ENCODE measurements at places on chromosomes 1 and 21.

GRCh38 chr1:108533351-108534083 is 26.4 kb upstream of the EEIG2 start:
- no peak for DNase-seq

DNA sequence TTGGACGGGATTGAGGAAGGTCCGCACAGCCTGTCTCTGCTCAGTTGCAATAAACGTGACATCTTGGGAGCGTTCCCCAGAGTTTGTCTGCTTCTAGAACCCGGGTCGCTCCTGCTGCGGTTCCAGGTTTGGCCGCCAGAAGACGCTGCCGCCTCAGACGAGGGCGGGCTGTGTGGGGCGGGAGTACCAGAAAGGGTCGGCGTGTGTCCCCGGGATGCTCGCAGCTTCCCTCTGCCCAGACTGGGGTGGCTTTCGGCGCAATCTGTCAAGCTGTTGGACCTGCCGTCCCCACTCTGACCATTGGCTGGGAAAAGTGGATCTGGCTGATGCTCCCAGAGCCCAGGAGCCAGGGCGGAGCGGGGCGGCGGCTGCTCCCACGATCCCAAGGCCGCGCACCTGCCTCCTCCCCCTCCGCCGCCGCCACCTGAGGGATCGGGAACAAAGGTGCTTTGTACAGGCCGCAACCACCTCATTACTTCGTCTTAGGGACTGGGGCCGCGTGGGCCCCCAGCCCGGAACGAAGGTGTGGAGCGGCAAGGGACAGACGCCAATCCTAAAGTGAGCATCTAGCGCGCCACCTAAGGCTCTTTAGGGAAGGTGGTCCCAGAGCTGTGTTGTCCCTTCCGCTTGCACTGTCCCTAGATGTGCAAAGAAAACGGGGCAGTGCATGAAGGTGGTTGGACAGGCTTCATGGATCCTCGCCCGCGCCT is 683 bp upstream of the EFNA4 start:
- peak; percentile 66 for DNase-seq

- no peak for DNase-seq
Measured at GRCh38 chr1:94070865-94071264, 50.1 kb downstream of the ABCA4 start.

DNA sequence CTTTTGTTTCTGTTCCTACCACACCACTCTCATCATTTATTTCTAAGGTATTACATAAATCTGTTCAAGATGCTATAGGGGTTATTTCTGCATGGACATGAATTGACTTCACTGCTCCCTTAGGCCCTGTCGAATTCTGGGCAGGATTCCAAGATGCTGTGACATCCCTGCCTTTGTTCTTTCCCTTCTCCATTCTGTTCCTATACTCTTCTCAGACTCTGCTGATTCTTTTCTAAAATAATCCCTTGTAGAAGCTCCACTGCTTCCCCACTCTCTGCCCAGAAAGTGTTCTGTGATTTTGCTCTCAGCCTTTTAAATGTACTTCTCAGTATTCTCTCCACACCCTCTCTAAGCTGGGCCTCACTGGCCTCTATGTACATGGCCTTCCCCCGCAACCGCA is 99.2 kb downstream of the PHTF1 start:
- no peak for DNase-seq

- DNase-seq: no peak
Measured at GRCh38 chr21:43204638-43205037, 35.8 kb downstream of the CRYAA start.

- DNase-seq: peak; percentile 19
Measured at GRCh38 chr1:18907021-18907916, 4.9 kb upstream of the ALDH4A1 start.

- no peak for DNase-seq
Measured at GRCh38 chr1:40861224-40862003, 749 bp downstream of the CITED4 start.

GRCh38 chr1:119326251-119326650 is 42.3 kb upstream of the HAO2 start:
- DNase-seq: no peak

- no peak for DNase-seq
Measured at GRCh38 chr21:33026878-33027400, 1.2 kb downstream of the OLIG2 start.

GRCh38 chr1:201988601-201989000 is 6.2 kb downstream of the RNPEP start:
- no peak for DNase-seq

DNA sequence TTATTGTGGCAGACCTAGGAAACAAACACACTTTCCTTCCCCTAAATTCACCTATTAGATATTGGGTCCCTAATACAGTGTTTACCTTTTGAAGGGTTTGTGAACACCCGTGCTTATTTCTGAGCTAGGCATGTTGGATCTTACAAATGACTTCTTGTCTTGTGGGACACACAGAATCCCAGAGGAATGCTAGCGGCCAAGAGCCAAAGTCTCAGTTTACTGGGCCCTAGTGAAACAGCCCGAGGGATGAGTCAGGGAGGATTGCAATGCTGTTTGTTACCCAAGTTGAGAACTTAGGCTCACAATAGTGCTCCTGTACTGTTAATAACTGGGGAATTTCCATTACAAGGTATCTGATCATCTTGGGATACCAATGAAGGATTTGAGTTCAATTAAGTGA is 100.1 kb upstream of the AKT3 start:
- DNase-seq: no peak

DNA sequence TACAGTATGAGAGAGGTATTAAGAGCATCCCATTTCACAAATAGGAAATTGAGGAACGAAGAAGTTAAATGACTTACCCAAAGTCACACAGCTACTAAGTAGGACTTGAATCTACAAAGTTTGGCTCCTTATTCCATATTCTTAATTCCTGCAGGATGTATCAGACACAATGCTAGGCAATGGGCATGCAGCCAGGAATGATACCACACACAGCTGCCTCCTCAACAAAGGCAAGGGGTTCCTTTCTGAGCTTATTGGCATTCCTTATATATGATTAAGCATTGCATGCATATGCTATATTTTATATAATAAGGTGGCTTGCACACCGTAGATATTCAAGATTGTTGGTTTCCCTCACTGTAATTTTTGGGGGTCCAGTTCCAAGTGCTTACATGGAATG is 34.2 kb upstream of the JUN start:
- no peak for DNase-seq

GRCh38 chr1:39727932-39728317 is 10.8 kb upstream of the PPIE start:
- DNase-seq: no peak

DNA sequence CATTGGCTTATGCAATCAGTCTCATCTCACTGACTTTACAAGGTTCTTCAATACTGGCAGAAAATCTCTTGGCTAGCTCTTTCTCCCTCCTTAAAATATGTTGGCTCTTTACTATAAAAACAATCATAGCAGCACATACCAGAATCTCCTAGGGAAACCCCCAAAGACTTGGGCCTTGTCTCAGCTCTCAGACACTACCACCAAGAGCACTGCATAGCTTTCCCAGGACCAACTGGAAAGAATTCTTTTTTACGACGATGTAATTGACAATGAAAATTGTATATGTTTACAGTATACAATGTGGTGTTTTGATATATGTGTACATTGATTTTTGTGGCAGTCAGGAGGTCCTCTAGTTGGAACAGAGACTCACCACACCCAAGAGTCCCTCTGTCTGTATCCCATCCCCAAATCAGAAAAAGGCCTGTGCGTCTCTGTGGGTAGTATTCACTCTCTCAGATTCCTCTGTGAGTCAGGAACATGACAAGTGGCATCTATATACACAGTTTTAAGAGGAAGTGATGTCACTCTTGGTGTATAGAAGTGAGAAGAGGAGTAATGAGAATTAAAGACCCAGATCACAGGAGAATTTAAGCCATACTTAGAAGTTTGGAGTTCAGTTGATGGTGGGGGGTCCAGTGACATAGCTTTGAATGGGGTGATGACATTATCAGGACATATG is 21.1 kb downstream of the SMAP2 start:
- no peak for DNase-seq

GRCh38 chr1:8197493-8198282 is 120.2 kb upstream of the SLC45A1 start:
- no peak for DNase-seq

GRCh38 chr1:2189459-2190425 is 4.8 kb downstream of the FAAP20 start:
- DNase-seq: peak; percentile 86

- DNase-seq: no peak
Measured at GRCh38 chr1:212153635-212154034, 118.1 kb downstream of the DTL start.

GRCh38 chr1:15236746-15237145 is 10.3 kb upstream of the FHAD1 start:
- DNase-seq: no peak

- DNase-seq: no peak
Measured at GRCh38 chr21:46322351-46323226, 1.1 kb downstream of the C21orf58 start.

GRCh38 chr1:89657886-89658285 is 25.0 kb downstream of the LRRC8C start:
- no peak for DNase-seq

- DNase-seq: no peak
Measured at GRCh38 chr21:20215959-20216358, 782.2 kb upstream of the NCAM2 start.

DNA sequence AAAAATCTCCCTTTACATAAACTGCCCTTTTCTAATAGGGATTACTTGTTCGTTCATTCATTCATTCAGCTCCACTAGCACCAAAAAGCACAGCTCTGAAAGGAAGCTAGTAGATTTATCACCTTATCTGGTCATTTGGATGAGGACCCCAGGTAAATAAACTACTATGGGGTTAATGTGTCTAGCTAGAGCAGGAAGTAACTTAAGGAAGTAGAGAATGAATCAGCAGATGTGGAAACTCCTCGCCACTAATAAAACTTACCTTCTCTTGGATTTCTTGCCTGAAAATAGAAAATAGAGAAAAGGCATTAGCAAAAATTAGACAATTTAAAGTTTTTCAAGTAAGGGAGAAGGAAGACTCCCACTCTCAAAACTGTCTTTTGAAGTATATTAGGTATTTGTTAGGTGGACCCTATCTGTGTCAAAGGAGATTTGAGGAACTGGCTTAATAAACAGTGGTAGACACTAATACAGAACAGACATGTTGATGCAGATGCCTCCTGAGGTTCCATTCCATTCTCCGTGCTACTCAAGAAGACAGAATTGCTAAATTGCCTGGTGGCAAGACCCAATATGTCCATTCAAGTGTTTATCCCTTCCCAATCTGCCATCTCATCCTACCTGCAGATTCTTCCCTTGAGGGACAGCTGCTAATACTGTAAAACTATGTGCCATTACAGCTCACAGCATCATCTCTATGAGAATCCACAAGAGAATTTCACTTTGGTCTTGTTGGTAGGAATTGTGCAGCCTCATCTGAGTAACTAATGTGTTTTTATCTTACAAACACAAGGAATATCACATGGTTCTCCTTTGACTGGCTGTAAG is 14.9 kb downstream of the SELL start:
- DNase-seq: no peak

- DNase-seq: no peak
Measured at GRCh38 chr1:18354612-18355011, 126.1 kb upstream of the KLHDC7A start.

Measured in NCI-H1436 (cell line).